ENCODE measurements at places on chromosomes 6 and 20. TPM values are rescaled to one million over a fixed set of nuclear protein-coding genes. Genes with fewer than 3 reads are reported as not detected.

Gene TAGAP
- total RNA-seq: 80.7 TPM

Gene TSPO2
- not detected for total RNA-seq

Gene KIF13A
- total RNA-seq: 0.45 TPM

GRCh38 chr20:60877071-60877857 is 374.8 kb upstream of the CDH4 start:
- no peak for ATAC-seq

Gene TFAP2A
- total RNA-seq: not detected

DNA sequence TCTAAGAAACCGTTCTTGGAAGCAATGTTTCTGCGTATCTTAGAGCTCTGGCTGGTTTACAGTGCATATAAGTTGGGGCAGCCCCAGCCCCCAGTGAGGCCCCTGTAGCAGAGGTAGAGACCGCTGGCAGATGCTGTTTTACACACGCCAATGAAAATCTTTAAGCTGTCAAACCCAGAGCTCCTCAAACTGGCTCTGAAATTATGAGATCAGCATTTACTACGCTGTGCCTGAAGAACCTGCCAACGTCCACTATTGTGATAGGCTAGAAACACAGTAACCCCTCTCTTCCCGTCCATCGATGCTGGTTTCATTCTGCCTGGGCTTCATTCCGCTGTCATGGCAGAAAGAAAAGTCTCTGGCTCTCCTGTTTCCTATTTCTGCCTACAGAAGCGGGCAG is 160.6 kb downstream of the SMOC2 start:
- ATAC-seq: no peak

Gene VSX1
- total RNA-seq: not detected

- no peak for ATAC-seq
Measured at GRCh38 chr6:139753198-139753861, 378.9 kb upstream of the CITED2 start.

Gene TCF21
- not detected for total RNA-seq

Gene BIRC7
- total RNA-seq: not detected

- no peak for ATAC-seq
Measured at GRCh38 chr20:4053071-4053919, 37.9 kb upstream of the RNF24 start.

DNA sequence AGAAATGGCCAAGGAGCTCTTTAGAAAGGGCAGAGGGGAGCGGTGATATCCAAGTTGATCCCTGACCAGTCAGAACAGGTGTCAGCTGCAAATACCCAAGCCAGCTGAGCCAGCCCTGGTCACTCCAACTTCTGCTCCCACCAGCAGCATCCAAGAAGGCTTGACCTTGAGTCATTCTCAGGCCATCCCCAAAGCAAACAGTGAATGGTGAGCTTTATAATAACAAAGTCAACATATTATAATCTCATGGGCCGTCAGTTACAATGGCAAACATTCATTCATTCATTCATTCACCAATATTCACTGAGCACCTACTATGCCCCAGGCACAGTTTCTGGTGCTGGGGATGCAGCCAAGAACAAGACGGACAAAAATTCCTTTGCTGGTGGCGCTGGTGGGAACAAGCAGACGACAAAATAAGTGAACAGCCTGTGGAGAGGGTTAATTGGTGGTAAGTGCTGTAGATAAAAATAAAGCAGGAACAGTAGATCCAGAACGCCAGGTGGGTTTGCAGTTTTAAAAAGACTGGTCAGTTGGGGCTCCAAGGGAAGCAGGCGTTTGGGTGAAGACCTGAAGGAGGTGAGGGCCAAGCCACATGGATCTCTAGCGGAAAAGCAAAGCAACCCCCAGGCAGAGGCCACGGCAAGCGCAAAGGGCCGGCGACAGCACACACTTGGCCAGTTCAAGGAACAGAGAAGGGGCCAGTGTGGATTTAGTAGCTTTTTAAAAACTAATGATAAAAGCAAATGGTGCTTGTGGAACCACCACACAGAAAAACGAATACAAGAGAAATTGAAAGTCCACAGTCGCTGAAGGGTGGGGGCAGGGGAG is 131.8 kb upstream of the PTPN1 start:
- no peak for ATAC-seq

DNA sequence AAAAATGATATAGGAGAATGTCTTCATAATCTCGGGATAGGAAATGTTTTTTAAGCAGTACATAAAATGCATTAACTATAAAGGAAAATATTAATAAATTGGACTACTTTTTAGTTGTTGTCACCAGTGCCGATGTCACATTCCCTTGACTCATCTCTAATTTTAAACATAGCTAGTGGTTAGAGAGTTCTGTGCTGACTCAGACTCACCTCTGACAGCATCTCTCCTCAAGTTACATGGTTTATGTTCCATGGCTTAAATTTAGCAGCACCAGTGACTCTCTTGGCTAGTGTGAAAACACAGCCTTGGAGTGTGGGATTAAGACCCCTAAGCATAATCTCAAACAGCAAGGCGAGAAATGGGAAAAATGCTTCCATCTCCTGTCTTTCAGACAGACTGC is 311.8 kb upstream of the MMS22L start:
- ATAC-seq: no peak

Gene OOEP
- 0.26 TPM for total RNA-seq

- no peak for ATAC-seq
Measured at GRCh38 chr6:109306733-109307132, 75.5 kb downstream of the CD164 start.

DNA sequence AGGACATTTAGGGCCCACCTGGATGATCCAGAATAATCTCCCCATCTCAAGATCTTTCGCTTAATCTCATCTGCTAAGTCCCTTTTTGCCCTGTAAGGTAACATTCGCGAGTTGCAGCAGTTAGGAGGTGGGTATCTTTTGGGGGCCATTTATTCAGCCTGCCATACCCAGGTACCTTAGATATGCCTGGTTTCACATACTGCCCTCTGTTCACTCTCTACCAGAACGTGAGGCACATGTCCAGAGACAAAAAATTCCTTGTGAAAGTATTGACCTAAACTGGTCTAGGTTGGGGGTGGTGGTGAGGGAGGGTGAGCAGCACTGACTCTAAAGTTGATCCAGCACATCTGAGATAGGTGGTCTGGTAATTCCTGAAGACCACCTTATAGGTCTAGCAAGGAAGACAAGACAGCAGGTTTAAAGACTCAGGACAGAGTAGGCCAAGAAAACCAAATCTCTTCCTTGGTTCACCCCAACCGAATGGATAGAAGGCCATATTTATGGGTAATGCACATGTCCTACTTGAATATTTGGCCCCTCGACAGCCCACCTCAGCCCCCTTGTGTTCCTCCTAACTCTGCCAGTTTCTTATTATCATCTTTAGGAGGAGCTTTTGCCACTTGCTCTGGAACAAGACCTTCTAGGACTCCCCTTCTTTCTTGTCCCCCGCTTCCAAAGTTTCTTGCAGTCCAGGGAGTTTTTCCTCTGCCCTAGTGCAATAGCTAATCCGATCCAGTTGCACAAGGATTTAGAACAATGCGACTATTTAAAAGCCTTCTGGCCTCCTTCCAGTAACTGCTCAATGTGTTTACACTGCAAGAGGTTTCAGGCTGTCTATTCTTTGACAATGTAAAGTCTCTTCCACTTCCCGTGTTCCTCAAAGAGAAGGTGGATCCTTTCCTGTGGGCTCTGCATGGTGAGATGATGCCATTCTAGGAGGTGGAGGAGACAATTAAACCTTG is 213.0 kb upstream of the LAMP5 start:
- no peak for ATAC-seq

GRCh38 chr20:42836339-42836738 is 353.4 kb downstream of the PTPRT start:
- no peak for ATAC-seq

DNA sequence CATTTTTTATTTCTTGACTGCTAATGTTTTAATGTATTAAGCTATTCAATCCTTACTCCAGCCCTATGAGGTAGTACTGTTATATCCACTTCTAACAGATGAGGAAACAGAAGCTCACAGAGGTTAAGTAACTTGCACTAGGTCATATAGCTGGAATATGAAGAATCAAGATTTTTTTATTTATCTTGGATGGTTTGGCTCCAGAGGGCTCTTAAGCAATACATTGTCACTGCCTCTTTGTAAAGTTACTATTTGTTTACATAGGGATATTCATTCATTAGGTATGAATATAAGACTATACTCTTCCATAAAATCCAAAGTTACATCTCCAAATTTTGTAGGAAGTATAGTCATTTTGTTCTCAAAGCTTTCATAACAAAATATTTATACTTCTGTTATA is 113.8 kb downstream of the LAMP5 start:
- no peak for ATAC-seq

Data from activated T-helper 17 cell treated with anti-CD3 and anti-CD28 coated beads, Interleukin-2, amount 50 U/mL, for 72 hours (primary cell).